Ureter (tissue), 1 donor: ENCODE measurements at places on chromosomes 4 and X. TPM values are rescaled to one million over a fixed set of nuclear protein-coding genes. Genes with fewer than 3 reads are reported as not detected.

GRCh38 chrX:19373351-19373891 lies 29.7 kb downstream of the PDHA1 start:
- no peak for DNase-seq

- no peak for DNase-seq
Observed at GRCh38 chrX:46325312-46325877, 219.8 kb downstream of the ZNF674 start.

GRCh38 chr4:166067915-166068314 lies 194.9 kb downstream of the TLL1 start:
- no peak for DNase-seq

GRCh38 chr4:123671636-123672404 lies 275.2 kb downstream of the SPRY1 start:
- DNase-seq, result no peak

- DNase-seq, result no peak
Observed at GRCh38 chr4:74789518-74789917, 4.8 kb downstream of the BTC start.

- no peak for DNase-seq
Observed at GRCh38 chr4:163344147-163345125, 744 bp downstream of the NPY5R start.

- DNase-seq, result no peak
Observed at GRCh38 chr4:182560358-182560757, 317.2 kb downstream of the TENM3 start.

DNA sequence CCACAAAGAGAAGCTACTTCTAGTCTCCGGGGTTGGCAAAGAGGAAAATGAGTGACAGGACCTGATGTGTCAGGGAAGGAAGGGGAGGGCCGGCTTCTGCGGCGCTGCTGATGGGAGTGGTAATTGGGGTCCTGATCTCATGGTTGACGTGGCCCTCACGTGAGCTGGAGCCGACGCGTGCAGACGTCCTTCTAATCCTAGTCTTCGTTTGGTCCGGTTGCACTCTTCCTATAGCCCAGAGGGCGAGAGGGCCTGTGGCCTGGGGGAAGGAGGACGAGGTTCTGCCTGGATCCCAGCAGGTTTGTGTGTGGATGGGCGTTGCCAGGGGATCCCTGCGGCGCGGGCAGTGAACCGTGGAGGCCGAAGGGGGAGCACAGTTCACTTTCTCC lies at the start of gene ARMCX1:
Gene ARMCX1 (plus strand): TSS at position 186 of the 389 bp plus-strand sequence. CDS start 2,384 bp downstream, outside the sequence.
- DNase-seq, result peak; percentile 63

DNA sequence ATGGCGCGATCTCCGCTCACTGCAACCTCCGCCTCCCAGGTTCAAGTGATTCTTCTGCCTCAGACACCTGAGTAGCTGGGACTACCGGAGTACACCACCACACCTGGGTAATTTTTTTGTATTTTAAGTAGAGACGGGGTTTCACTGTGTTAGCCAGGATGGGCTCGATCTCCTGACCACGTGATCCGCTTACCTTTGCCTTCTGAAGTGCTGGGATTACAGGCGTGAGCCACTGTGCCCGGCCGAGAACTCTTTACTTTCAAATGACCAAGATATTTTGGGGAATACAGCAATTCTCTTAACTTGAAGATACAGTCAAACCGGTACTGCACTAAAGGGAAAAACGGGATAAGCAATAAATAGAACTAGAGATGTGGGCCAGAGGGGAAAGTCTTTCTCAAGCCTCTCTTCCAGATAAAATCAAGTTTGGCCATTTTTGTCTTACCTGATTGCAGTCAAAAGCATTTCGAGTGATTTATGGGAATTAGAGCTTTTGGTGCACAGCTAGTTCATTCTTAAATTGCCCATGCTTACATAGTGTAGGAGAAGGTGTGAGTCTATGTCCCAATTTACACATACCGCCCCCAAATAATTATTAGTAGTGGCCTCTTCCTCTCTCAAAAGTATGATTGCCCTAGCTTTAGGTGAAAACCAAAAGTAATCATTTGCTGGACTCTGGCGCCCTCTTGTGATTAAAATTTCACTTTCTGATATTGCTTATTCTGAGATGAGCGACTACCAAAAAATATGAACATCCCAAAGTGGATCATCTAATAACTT lies 53.2 kb upstream of the ABCG2 start:
- DNase-seq, result no peak

GRCh38 chrX:45050558-45050957 lies 150.1 kb downstream of the DIPK2B start:
- no peak for DNase-seq

GRCh38 chrX:118345045-118345463 lies 852 bp upstream of the WDR44 start:
- DNase-seq, result no peak

- DNase-seq, result no peak
Observed at GRCh38 chrX:130702867-130703707, 199.9 kb downstream of the ENOX2 start.

GRCh38 chr4:40586034-40586433 lies 43.6 kb downstream of the RBM47 start:
- DNase-seq, result no peak

- no peak for DNase-seq
Observed at GRCh38 chrX:27966955-27967354, 14.3 kb downstream of the DCAF8L1 start.

GRCh38 chr4:48669086-48669485 lies 111.0 kb downstream of the FRYL start:
- no peak for DNase-seq

GRCh38 chrX:101287402-101287801 lies 3.7 kb downstream of the TAF7L start:
- DNase-seq, result no peak

Gene MTNR1A
- total RNA-seq, result not detected

Gene GPC4
- total RNA-seq, result 8.0 TPM

Gene TLR10
- 0.10 TPM for total RNA-seq

Gene FRMD7
- total RNA-seq, result 1.6 TPM

Gene CCDC120
- total RNA-seq, result 16.9 TPM
